ENCODE measurements at places on chromosomes 13 and 19.

DNA sequence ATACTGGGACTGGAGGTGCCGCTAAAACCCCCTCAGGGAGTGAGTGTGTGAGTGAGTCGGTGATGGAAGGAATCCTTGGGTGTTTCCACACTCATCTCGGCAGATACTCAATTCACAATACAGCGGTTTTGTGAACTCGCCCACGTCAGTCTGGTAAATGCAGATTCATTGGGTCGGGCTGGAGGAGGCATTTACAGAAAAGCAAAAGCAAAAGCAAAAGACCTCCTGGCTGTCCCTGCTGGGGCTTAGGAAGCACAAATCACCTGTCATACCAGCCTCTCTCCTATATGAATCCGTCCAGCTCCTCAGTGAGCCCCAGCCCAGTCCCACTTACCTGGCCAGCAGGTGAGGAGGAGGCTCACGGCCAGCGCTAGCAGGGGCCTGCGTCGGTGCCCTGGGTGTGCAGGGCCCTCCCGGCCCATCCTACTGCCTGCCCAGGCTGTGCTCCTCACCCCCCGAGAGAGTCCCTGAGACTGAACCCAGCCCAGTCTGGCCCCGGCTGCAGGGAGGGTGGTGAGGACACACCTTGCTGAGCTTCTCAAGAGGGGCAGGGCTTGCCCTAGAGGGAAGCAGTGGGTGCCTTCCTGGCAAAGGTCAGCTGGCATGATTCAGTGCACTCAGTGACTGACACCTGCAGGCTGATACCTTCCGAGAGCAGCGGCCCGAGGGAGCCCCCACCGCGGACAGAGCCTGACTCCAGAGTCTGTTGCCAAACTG lies at the start of gene MUC16:
Gene MUC16, minus strand, starts transcription at position 475 of the 717 bp plus-strand sequence.
- no peak for DNase-seq

DNA sequence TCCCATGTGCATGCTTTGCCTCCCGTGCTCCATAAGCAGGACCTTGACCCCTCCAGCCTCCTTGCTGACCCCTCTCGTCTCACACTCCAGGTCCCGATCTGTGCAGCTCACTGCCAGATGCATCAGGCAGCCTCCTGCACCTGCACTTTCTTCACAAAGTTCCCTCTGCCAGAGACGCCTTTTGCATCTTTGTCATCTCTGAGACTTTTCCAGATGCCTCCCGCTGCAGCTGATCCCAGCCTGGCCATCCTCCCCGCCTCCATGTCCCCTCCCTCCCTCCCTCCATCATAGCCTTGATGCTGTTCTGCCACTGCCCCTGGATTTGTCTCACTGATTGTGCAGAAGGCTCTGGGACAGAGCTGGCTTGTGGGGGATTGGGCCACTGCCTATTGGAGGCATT lies 29.9 kb downstream of the PPP1R37 start:
- DNase-seq: no peak

- DNase-seq: no peak
These were observed 150.8 kb downstream of the B3GLCT start for GRCh38 chr13:31350560-31350959.

GRCh38 chr19:2587001-2587719 lies 111.2 kb downstream of the GADD45B start:
- DNase-seq: no peak

DNA sequence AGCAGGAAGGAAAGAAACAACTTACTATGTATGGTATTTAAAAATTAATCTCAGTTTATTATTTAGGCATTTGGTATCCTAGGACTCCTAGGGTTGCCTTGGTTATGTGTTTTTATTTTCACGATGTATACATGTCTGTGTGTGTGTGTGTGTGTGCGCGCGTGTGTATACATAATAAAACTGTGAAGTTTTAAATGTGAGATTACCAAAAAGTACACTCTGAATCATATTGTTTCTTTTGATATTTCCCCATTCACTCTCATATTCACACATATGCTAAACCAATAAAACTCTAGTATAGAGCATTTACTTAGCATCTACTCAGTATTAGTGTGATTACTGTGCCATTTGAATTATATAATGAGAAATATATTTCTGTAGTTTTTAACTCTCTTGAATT lies 30.8 kb upstream of the NDFIP2 start:
- DNase-seq: no peak

DNA sequence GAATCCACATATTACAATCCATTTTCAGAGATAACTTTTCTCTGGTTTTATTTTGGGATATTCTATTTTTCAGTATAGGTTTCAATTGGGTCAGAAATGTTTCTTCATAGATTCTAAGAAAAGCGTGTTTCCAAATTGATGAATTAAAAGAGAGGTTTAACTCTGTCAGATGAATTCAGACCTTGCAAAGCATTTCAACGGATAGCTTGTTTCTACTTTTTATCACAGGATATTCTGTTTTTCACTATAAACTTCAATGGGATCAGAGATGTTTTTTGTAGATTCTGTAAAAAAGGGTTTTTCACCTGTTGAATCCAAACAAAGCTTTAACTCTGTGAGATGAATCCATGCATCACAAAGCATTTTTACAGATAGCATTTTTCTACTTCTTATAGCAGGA lies 1498.1 kb downstream of the UQCRFS1 start:
- DNase-seq: no peak

GRCh38 chr13:59488436-59488835 lies 675.3 kb downstream of the DIAPH3 start:
- DNase-seq: no peak

DNA sequence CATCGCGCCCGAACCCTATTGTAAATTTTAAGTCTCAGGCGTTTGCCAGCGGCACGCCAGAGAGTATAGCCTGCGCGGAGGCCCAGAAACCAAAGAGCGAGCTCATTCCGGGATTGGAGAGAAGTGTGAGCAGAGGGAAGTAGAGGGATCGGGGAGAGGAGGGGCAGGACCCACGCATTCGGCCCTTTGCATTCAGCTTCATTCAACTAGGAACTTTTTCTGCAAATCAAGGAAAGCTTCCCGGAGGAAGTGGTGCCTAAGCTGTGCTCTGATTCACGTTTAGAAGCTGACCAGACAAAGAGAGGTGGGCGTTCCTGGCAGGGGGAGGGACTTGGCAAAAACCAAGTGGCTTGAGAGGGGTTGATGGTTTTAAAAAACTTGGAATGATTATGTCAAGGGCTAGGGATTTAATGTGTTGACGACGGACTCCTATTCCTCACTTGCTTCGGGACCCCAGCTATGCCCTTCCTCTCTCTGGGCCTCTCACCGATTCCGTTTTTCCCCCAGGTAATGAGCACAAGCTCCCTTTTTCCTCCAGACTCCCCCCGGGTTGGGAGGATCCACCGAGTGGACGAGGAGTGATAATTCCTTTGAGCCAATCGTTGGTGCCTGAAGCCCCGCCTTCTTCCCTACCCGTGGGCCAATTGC lies 811 bp upstream of the PRMT1 start:
- peak; percentile 89 for DNase-seq

- DNase-seq: peak; percentile 64
These were observed 75.2 kb upstream of the C13orf46 start for GRCh38 chr13:114049026-114049425.

- no peak for DNase-seq
These were observed 2.6 kb upstream of the CACNG7 start for GRCh38 chr19:53906211-53907192.

DNA sequence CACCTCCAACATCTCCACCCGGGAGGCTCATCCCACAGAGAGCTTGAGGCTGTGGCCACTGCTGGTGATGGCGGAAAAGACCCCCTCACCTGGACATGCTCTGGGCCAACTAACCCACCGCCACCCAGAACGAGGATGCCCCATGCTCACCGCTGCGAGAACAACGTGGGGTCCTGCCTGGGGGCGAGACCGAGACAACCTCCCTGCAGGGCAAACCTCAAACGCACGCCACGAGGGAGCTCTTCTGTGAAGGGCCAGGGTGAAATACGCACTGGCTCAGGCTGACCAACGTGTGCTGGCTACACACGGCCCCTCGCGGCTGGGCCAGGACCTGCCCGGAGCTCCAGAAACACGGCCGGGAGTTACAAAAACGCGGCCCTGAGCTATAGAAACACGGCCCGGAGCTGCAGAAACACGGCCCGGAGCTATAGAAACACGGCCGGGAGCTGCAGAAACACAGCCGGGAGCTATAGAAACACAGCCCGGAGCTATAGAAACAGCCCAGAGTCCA lies 19.0 kb upstream of the PLPP2 start:
- no peak for DNase-seq

DNA sequence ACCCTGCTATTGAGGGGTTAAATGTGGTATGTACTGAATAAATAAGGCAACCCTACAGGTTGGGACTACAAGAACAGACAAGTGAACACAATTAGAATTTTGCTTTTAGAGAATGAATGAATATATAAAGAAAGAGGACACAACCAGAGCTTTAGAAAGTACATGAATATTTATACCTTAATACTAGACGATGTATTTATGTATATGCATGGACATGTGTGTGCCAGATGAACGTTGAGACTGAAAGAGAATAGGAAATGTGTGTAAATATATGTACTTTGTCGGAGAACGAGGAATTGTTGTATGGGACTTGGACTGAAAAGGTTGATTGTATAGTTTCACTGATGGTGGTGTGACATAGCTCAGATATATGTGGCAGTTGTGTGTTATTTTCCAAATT lies 9.3 kb upstream of the COG6 start:
- DNase-seq: no peak

GRCh38 chr19:18587561-18587960 lies 1.0 kb upstream of the REX1BD start:
- DNase-seq: no peak

DNA sequence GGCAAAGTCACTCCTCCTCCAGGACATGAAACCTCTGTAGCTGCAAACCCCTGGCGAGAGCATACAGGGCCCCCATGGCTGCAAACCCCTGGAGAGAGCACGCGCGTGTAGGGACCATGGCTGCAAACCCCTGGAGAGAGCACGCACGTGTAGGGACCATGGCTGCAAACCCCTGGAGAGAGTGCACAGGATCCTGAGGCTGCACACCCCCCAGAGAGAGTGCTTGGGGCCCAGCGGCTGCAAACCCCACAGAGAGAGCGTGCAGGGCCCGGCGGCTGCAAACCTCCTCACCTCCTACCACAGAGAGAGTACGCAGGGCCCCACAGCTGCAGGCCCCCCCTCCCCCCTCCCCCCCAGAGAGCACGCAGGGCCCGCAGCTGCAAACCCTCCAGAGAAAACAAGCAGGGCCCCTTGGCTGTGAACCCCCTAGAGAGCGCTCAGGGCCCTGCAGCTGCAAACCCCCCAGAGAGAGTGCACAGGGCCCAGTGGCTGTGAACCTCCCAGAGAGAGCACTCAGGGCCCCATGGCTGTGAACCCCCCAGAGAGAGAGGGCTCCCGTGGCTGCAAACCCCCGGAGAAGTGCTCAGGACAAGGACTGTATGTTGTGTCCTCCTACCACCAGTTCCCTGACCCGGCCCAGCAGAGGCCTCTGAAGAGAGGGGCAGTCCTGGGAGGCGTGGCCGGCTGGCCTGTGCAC lies 7.3 kb downstream of the ADPRHL1 start:
- no peak for DNase-seq

DNA sequence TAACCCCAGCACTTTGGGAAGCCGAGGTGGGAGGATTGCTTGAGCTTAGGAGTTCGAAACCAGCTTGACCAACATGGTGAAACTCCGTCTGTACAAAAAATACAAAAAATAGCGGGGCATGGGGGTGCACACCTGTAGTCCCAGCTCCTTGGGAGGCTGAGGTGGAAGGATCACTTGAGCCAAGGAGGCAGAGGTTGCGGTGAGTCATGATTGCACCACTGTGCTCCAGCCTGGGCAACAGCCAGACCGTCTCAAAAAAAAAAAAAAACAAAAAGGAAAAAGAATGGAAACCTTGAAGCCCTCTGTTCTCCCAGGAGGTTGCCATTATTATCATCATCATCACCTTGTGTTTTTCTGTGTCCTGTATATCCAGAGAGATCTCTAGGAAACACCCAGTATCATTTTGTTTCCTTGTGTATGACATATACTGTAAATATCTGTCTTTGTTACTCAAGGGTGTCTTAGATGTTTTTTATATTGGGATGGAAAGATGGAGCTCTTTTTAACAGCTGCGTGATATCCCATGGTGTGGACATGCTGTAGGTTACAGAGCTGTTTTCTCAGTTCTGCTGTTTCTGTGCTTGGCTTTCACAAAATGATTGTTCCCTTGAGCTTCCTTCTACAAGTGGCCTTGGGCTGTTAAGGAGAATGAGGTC lies 11.8 kb downstream of the CHAF1A start:
- DNase-seq: no peak

DNA sequence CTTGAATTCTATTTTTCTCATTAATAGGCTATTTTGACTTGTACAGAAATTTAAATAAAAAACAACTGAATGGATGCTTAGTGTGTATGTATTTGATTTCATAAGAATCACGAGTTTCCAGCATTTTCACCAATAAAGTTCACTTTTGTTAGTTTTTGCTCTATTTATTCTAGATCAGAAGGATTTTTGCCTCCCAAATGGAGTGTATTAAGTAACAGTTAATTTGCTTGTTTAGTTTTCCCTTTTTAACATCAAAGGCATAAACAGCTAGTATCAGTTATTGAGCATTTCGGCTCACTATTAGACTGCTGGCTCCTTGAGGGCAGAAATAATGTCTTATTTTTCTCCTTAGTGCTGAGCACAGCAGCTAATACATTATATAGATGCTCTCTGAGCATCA lies 414.1 kb downstream of the FGF9 start:
- no peak for DNase-seq

DNA sequence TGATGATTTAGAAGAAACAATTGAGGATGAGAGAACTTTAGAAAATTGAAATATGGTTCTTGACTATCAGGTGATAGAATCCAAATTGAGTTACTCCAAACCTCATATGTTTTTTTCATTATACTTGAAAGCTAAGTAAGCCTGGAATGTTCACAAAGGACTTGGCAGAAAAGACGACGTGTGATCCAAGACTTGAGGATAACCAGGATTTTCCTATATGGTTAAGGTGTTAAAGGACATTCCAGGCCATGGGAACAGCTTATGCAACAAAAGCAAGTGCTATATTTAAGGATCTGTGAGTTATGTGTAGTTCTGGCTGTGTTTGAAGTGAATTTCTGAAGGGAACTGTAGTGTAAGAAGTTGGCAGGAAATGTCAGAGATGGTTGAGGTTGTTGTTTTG lies 52.5 kb downstream of the SLITRK1 start:
- DNase-seq: no peak

GRCh38 chr13:49690995-49691784 lies at the start of gene EBPL:
Gene EBPL (minus strand): TSS chr13:49691486. CDS start chr13:49691424, 62 bp downstream.
- DNase-seq: peak; percentile 53

DNA sequence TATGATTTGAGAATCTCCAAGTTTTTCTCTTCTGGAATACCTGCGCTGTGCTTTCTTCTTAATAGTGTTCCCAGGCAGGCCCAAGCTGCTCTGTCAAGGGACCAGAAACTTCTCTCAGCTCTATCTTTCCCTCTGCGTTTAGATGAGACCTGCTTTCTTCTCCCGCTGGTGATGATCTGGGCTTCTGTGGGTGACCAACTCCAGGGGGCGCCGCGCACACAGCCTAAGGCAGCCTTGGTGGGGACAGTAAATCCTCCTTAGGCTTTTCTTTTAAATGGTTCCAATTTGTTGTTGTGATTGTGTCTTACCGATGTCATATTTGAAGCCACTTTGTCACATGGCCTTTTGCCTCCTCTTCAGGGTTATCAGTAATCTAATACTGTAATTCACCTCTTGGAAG lies 439.4 kb upstream of the KLF12 start:
- no peak for DNase-seq

Measured in GM12864 (cell line).